ENCODE measurements at places on chromosomes 4 and X.

GRCh38 chr4:72326692-72327632 is 242.1 kb downstream of the ADAMTS3 start:
- DNase-seq = peak; percentile 64

GRCh38 chr4:56958111-56958517 is 19.3 kb downstream of the NOA1 start:
- peak; percentile 97 for DNase-seq

GRCh38 chr4:111959222-111959621 is 186.0 kb upstream of the FAM241A start:
- DNase-seq = peak; percentile 21

- peak; percentile 43 for DNase-seq
Observed at GRCh38 chr4:174553828-174554227, 31.5 kb upstream of the HPGD start.

GRCh38 chr4:89661173-89661899 is 175.6 kb downstream of the SNCA start:
- peak; percentile 33 for DNase-seq

DNA sequence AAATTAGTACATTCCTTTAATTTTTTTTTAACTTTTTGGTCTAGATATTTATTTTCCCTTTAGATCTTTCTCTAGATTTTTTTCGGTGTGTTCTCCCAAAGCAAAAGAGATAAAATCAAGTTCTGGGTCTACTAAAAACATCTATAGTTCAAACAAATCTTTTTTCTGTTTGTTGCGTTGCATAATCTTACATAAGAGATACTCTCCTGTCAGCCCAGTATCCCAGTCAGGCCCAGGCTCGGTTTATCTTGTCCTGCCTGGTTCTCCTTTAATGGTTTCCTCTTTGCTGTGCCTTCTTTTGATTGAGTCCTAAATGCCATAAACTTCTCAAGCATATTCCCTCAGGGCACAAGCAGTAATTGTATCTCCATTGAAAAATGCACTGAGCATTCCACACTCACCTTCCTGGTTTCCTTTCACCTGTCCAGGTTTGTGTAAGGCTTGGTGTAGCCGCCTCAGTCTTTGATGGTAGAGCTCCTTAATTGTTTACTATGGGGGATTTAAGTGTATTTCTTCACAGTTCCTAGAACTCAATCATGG is 104.9 kb downstream of the TMEM131L start:
- no peak for DNase-seq

DNA sequence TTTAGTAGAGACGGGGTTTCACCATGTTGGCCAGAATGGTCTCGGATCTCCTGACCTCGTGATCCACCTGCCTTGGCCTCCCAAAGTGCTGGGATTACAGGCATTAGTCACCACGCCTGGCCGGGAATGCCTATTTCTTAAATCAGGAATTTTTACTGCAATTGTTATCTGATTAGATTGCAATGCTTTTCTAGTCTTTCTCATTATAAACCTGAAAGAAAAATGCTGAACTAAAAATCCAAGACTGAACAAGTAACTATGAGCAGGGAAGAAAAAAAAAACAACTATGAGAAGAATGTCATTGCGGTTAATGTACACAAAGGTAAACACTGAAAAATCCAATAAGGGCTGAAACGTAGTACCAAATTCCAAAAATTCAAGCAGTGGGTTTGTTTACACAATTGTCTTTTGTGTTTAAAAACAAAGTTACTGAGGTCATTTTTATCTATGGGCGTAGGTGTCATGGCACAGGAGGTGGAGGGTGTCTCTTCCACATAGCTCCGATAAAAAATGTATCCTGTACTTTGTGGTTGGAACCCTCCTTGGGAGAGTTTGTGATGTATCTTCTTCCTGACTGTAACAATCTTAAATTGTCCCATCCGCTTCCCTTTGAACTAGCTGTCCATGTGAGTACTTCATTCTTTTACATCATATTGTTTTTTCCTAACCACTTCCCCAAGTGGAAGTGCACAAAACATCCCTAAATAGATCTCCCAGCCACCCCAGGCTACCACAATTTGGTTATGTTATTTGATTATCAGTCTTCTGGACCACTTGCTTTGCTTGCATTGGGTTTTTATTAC is 11.1 kb upstream of the TMEM156 start:
- DNase-seq = peak; percentile 74

DNA sequence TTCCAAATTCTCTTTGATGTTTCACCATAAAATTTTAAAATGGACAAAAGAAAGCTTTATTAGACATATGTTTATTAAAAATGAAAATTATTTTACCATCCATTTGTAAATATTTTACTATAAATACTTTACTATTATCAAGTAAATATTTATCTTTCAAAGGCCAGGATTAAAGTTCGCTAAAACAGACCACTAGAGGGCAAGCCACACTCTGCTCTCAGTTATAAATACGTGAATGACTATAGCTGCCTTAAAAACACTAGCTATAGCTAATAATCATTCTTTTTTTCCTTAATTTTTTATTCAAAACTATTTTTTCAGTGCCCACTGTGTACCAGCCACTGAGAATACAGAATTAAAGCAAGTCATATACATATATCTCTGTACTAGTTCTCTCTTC is 38.6 kb downstream of the UNC5C start:
- DNase-seq = peak; percentile 72

- DNase-seq = no peak
Observed at GRCh38 chrX:68944211-68944610, 115.4 kb downstream of the EFNB1 start.

GRCh38 chrX:136635235-136635634 is 12.7 kb upstream of the CD40LG start:
- DNase-seq = no peak

GRCh38 chrX:24839331-24839730 is 145.6 kb downstream of the POLA1 start:
- DNase-seq = no peak

DNA sequence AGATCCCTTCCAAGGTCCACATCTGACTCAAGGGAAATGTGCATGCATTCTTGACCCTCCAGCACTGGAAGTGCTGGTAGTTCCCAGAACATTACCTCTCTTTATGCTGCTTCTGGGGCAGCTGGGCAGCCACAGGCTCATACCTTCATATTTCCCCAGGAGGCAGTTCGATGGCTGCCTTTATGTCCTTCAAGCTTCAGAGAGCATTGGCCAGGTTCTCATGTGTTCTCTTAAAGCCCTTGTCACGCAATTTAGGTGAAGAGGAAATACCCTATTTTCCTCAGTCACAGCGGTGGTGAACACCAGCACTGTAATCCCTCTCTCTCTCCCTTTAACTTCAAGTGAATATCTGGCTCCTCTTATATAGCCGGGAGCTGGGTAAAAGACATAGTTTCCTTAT is 134.3 kb downstream of the MID1IP1 start:
- no peak for DNase-seq

GRCh38 chrX:97524997-97525396 is 641.3 kb downstream of the RPA4 start:
- no peak for DNase-seq

DNA sequence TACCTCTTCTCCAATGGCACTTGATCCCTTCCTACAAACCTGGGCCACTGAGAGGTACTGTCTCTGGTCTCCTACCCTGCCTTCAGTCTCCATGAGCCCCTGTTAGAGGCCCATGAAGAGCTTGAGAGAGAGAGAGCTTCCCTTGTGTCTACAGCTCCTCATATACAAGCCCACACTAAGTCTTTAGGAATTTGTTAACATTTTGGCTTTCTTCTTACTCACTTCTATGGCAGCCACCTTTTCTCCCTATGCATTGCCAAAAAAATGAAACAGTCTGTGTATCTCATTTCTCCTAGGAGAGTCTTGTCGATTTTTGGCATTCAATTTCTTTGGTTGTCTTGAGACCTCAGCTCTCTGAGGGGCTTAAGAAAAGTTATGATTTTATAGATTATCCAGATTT is 90.9 kb upstream of the LNX1 start:
- peak; percentile 42 for DNase-seq

Data from cardiac fibroblast (primary cell).